Mesendoderm (in vitro differentiated cells): ENCODE measurements at places on chromosomes 2 and 18.

DNA sequence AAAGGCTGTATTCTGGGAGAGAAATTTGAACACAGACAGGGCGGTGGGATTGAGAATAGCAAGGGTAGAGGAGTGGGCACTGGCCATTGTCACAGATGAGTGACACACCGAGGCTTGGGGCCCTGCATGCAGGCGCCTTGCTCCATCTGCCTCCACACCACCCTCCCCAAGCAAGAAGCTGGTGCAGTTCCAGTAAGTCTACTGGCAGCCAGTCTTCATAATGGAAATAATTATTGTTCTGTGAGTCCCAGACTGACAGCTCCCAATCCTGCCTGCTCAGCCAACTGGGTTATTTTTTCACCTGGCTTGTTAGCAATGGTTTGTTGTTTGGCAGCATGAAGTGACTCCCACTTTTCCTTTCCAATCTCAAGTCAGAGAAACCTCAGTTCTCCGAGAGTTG lies 13.0 kb downstream of the TTC32 start:
- no peak for DNase-seq

DNA sequence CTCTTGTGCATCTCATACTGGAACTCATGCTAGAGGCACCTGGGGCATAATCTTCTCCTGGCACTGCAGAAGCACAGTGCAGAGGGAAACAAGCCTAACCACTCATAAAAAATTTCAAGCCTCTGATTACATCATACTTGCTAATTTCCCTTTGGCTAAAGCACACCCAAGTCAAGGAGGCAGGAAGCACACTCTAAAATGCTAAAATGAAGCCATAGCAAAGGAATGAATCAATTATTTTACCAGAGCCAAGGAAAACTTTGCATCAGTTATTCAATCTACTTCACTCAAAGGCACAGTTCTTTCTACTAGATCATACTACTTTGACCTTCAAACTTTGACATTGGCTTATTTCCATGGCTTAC lies 79.6 kb upstream of the SPOPL start:
- DNase-seq, result peak; percentile 76

GRCh38 chr2:201322772-201323171 lies 34.4 kb downstream of the FLACC1 start:
- DNase-seq, result no peak

DNA sequence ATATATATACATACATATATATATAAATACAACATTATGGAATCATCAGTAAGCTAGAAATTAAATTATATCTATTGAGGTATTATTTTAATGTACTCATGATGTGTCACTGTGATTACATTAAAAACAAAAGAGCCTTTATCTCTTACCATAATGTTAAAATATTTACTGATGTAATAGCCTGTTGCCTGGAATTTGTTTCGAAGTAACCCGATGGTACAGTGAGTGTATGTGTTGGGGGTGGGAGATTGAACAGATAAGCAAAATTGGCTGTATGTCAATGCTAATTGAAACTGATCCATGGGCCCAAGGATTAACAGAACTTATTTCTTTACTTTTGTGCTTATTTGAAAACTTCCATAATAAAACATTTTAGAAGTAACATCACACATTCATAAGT lies 1473.2 kb downstream of the LRP1B start:
- no peak for DNase-seq

DNA sequence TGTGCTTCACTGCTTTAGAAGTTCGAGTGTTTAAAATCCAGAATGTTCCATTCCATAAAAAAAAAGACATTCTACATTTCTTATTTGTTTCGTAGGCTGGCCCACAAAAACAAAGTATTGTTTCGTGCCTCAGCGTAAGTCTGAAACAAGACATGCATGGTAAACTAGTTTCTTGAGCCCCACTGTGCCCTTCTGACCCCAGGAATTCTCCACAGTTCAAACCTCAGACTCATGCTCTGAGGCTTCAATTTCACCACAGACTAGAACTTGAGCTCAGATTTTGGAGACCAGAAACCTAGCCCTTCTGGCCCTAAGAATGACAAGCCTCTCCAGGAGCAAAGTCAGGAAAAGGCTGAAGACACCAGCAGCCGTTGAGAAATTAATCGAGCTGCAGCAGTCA lies 151.5 kb downstream of the SLC8A1 start:
- DNase-seq, result peak; percentile 30

DNA sequence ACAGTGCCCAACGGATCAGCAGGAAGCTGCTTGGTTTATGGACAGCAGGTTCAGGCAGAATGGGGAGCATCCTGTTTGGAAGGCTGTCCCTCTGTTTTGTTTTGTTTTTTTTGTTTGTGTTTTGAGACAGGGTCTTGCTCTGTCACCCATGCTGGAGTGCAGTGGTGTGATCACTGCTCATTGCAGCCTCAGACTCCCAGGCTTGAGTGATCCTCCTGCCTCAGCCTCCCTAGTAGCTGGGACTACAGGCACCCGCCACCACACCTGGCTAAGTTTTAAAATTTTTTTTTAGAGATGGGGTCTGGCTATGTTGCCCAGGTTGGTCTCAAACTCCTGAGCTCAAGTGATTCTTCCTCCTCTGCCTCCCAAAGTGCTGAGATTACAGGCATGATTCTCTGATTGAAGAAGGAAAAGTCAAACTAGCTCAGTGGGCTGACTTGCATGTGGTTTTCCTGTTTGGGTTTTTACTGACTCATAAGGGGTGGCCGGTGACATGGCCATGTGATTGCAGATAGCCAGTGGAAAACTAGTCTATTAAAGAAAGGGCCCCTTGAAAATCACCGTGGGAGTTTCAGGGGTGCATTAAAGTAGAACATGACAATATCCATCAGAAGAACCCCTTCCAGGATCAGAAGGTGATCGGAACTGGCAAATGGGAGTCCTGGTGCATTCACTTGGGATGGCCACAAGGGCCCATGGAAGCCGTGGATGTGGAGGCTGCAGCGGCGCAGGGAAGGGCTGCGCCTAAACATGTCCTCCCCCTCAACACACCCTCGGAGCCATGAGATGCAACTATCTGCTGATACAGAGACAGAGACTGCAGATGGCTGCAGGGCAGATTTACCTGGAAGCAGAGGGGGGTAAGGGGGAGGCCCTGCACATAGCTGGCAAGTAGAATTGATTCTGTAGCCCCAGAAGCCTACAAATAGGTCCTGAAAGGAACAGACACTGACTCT lies 26.5 kb downstream of the AQP12B start:
- no peak for DNase-seq

GRCh38 chr2:179966778-179967394 lies 40.2 kb downstream of the CWC22 start:
- peak; percentile 36 for DNase-seq
